ENCODE measurements at places on chromosomes 11 and 22. TPM values are rescaled to one million over a fixed set of nuclear protein-coding genes. Genes with fewer than 3 reads are reported as not detected.

- H3K4me3 ChIP-seq, result no peak overlapping the region
- no peaks in the 10 kb centered on the region for H3K4me1 ChIP-seq
- DNase-seq, result no peak
- no peak overlapping the region for H3K27ac ChIP-seq
Measured at GRCh38 chr11:112884012-112884767, 77.0 kb upstream of the NCAM1 start.

The CCDC116 gene
- total RNA-seq, result 0.59 TPM

- no peaks in the 10 kb centered on the region for H3K27me3 ChIP-seq
- peak; percentile 13 for DNase-seq
- peak overlapping the region; percentile 61 for H3K27ac ChIP-seq
- no peaks in the 10 kb centered on the region for H3K36me3 ChIP-seq
- H3K4me3 ChIP-seq, result peak overlapping the region; percentile 44
- H3K4me1 ChIP-seq, result no peaks in the 10 kb centered on the region
Measured at GRCh38 chr22:20298110-20298802, 21.6 kb downstream of the DGCR6L start.

- no peak overlapping the region for H3K4me3 ChIP-seq
- no peak overlapping the region for H3K27ac ChIP-seq
- H3K4me1 ChIP-seq, result no peaks in the 10 kb centered on the region
- DNase-seq, result no peak
- H3K27me3 ChIP-seq, result no peaks in the 10 kb centered on the region
Measured at GRCh38 chr11:12319461-12319951, 57.9 kb upstream of the PARVA start.

The TNNI2 gene
- not detected for total RNA-seq

DNA sequence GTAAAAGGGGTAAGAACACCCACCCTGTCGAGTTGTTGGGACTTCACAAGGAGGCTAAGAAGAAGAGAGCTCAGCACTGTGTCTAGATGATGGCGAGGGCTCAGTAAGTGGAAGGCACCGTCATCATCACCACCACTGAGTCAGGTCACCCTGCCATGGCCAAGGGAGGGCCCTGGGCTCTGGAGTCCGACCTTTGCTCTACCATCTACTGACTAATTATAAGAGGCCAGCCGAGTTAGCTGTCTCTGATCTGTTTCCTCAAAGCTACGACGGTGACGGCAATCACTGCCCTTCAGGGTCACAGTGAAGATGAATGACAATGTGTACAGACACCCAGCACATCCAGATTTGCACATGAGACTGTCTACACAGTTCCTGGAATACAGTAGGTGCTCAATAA lies 29.3 kb downstream of the KIAA0930 start:
- H3K4me1 ChIP-seq, result peaks cover 21% of the 10 kb centered on the region
- no peaks in the 10 kb centered on the region for H3K27me3 ChIP-seq
- H3K27ac ChIP-seq, result no peak overlapping the region
- no peaks in the 10 kb centered on the region for H3K36me3 ChIP-seq
- no peak overlapping the region for H3K4me3 ChIP-seq

DNA sequence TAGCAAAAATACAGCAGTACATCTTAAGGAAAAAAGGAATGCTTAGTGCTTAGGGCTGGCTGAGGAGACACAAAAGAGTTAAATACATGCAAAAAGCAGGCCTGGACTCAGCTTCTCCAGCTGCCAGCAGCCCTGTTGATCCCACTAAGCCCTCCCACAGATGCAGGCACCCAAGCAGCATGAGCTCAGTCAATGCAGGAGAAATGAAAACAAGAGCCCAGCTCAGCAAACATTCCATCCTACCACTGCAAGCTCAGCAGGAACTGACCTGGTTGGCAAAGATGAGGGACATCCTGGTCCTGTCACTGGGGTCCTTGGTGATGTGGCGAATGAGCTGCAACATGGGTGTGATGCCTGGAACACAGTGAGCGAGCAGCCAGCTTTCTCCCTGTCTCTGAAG lies 5.8 kb downstream of the CYB5R2 start:
- H3K27me3 ChIP-seq, result no peaks in the 10 kb centered on the region
- no peak overlapping the region for H3K4me3 ChIP-seq
- H3K36me3 ChIP-seq, result peaks cover 5% of the 10 kb centered on the region
- no peak overlapping the region for H3K27ac ChIP-seq
- peaks cover 20% of the 10 kb centered on the region for H3K4me1 ChIP-seq

- no peak overlapping the region for H3K27ac ChIP-seq
- no peaks in the 10 kb centered on the region for H3K4me1 ChIP-seq
- no peak overlapping the region for H3K4me3 ChIP-seq
- no peak for DNase-seq
Measured at GRCh38 chr22:48835364-48835763, 992.3 kb downstream of the BRD1 start.

All from thyroid gland (tissue), 4 donors.